ENCODE measurements at places on chromosomes 1 and 21.

- no peak for DNase-seq
These were observed 644.0 kb downstream of the PTPRC start for GRCh38 chr1:199282751-199283305.

DNA sequence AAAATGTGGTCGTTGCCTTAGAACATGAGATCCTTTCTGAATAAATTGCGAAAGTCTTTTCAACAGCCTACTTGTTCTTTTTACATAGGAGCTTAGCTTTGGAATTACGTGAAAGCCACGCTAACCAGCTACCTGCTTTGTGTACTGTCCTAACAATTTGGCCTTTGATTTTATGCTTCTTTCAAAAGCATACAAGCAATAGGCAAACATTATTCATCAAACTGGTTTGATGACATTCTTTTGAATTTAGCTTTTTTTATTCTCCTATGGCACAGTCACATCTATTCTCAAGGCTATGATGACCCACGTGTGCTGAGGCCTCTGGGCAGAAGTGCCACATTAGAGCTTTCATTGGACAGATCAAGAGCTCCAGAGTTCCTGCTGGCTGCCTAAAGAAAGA is 178.0 kb upstream of the DPT start:
- DNase-seq = no peak

DNA sequence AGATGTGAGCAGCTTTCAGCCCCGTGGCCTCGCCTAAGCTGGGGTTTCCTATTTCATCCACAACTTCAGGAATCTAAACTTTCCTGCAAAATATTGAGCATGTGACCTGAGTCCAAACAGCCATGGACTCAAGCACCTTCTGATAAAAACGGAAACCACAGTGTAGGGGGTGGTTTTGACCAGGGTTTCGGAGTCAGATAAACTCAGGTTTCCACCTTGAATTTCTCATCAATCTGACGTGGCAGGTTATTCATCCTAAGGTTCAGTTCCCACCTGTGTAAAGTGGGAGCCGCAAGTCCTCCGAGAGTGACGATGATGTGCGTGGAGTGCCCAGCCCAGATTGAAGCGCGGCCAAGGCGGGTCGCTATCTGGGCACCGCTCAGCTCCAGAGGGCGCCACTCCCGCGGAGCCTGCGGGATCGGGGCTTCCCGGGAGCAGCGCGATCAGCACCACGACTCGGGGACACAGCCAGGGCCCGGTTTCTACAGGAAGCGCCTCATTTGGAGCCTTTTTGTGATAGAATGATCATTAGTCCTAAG is 871 bp upstream of the ETS2 start:
- DNase-seq = peak; percentile 68

DNA sequence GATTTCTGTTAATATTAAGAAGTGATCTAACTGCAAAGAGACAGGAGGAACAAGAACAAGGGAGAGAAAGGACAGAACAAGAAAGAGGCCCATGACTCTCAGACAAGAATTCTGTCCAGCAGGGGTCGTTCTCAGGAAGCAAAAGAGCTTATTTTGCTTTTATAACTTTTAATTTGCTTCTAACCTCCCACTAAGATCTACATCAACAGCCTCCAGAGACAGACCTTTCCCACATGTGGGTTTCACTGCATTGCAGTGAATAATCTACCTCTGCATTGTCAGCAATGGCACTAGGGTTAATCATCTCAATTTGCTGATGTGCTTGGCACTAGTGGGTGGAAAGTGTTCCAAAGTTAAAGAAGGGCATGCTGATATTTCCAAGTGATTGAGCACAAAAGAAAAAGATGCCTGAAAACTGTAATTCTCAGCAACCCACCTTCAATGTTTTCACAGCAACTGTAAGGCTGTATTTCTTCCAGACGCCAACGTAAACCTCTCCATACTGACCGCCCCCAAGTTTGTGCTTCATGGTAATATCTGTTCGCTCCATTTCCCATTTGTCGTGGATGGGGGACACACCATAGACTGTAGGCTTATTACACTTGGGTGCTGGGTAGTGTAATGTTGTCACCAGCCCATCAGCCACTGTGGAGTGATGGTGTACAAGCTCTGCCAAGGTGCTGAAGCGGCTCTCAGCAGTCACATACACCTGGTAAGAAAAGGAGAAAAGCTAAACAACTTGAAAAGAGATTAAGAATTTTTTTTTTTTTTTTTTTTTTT is 39.5 kb downstream of the TOR3A start:
- no peak for DNase-seq

DNA sequence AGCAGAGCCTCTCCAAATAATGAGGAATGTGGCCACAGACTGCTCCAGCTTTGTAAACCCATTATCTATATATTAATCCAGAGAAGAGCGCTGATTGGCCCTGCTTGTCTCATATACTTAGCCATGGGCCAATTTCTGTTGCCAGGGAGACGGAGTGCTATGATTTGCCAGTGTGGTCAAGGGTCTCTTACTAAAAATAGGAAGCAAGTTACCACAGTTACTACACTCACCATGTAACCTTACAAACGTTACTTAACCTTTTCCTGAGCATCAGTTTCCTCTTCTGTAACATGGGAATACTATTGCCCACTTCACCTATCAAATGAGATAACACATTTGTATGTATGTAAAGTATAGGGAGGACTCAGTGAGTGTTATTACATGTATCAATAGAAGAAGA is 7.7 kb upstream of the S100A2 start:
- DNase-seq = no peak

GRCh38 chr1:211007830-211008229 is 126.1 kb downstream of the KCNH1 start:
- no peak for DNase-seq

DNA sequence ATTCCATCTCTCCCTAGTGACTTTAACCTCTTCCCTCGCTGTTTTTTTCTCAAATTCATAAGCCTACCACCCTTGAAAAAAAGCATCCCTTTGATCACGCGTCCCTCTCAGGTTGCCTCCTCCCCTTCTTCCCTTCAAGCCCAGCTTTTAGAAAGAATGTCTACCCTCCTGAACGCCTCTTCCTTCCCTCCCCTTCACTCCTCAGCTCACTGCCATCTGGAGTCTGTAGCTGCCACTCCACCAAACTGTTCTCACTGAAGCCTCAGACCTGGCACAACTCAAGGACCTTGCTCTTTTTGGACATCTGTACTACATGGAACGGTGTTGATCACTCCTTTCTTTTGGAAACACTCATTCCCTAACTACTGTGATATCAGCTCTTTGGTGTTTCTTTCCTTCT is 80.6 kb downstream of the SLC25A24 start:
- no peak for DNase-seq

DNA sequence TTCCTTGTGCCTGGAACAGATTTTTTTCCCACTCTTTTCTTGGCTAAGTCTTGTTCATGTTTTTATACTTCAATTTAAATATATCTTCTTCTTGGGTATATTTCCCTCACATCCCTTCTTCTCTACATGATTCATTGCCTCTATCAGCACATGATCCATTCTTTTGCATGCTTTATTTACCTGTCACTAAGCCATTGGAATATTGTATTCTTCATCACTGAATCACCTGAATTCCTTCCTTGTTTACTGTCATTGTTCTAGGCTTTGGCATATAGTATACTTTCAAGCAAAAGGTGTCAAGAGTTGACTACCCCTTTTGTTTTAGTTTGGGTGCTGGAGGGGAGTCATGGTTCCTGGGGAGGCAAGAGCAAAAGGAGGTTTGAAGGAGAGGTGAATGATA is 464.5 kb upstream of the LRRC7 start:
- DNase-seq = no peak

GRCh38 chr1:92030656-92031107 is 897 bp downstream of the EPHX4 start:
- DNase-seq = no peak

GRCh38 chr1:223133306-223133823 is 9.7 kb downstream of the TLR5 start:
- no peak for DNase-seq

DNA sequence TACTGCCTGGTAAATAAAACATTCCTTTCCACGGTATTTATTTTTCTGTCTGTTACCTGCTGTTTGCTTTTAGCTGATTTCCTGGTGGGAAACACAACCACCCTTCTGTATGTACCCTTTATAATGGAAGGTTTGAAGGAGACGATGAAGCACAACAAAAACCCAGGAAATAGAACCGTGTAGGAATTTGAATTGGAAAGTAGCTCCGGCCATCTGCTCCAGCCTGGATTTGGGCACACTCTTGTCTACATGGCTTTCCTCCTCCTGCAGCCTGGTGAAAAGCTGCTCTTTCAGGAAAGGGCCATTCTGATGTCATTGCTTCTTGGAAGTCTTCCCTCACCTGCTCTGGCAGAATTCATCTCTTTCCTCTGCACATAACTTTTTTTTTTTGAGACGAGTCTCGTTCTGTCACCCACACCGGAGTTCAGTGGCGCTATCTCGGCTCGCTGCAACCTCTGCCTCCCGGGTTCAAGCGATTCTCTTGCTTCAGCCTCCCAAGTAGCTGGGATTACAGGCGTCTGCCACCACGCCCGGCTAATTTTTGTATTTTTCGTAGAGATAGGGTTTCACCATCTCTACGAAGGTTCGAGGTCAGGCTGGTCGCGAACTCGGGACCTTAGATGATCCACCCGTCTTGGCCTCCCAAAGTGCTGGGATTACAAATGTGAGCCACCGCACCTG is 2.7 kb downstream of the AK4 start:
- DNase-seq = no peak

DNA sequence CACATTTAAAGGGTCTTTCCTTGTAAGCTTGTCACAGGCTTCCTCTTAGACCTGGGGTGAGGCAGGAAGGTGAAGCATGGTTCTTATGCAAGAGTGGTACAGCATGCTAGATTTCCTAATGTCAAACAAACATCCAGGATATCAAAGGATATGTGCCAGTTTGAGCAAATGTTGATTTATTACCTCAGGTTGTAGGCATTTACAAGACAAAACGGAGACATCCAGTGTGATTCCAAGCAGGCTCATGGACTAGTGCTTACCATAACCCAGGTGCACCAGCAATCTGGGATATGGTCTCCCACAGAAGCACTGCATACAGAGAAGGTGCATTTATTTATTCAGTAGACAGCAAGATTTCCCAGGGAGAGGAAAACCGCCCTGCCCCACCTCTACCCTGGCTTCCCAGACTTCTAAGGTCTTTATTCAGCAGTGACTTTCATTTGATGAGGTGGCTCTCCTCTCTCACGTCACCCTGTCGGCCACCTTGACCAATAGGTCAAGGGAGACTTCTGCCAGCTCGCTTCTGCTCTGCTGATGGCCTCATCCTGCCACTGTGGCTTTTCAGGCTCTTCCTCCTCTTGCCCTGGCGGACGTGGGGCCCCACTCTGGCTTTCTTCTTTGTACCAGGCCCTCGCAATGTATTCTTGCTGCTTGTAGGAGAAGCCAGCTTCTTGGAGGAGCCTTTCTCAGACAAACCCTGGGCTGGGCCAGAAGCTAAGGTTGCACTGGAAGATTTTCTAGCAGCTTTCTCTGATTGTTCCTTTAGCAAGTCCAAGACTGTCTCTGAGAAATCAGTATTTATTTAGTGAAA is 25.6 kb downstream of the HHIPL2 start:
- DNase-seq = no peak

DNA sequence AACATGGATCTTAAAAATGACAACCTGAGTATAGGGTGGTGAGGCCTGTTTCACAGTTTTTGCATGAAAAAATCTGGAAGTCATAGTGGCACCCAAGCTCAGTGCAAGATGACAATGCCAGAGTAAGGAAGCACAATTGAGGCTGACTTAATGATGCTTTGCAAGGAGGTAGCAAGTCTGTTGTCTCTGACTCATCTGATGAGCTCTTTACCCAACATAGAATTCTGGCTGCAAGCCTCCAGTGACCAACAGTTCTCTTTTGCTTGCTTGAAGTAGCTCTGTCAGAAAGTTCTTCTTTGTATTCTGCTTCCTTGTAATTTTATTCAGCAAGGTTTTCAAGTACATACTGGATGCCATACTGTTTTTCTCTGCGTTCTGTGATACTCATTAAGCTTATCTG is 117.1 kb downstream of the FOXD2 start:
- no peak for DNase-seq

DNA sequence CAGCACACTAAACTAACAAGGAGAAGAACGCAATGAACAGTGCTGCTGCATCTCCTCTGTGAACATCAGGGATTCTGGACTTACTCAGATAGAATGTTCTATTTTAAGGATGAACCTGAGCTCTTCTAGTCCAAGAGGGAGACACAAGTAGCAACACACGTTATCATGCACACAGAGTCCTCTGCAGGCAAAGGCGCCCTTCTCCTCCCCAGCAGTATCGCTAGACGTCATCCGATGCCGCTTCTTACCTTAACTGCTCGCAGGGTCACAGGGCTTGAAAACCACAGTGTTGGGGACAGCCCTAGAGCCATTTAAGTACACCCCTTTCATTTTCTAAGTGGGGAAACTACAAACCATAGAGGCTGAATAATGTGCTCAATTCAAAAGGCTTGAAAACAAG is 74.5 kb downstream of the HIVEP3 start:
- DNase-seq = no peak

GRCh38 chr1:52674497-52675384 is 23.4 kb downstream of the COA7 start:
- DNase-seq = no peak

DNA sequence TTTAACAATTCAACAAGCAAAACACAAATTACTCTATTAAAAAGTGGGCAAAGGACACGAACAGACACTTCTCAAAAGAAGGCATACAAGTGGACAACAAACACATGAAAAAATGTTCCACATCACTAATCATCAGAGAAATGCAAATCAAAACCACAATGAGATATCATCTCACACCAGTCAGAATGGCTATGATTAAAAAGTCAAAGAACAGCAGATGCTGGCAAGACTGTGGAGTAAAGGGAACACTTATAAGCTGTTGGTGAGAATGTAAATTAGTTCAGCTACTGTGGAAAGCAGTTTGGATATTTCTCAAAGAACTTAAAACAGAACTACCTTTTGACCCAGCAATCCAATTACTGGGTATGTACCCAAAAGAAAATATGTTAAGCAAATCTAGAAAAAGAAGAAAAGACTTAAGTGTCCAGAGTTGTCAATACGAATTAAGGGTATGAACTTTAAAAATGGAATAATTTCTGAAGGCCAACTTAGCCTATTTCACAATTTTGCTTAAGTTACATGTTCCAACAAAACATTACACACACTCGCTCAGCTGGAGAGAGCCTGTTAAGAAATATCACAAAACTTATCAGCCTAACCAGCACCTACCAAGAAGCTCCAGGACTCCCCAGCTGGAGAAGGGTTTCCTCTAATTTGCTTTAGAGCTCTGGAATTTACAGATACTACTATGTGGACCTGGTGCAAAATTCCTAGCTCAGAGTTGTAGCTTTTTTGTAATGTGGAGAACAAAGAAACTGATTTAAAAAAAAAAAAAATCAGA is 232.1 kb downstream of the DUSP10 start:
- no peak for DNase-seq

DNA sequence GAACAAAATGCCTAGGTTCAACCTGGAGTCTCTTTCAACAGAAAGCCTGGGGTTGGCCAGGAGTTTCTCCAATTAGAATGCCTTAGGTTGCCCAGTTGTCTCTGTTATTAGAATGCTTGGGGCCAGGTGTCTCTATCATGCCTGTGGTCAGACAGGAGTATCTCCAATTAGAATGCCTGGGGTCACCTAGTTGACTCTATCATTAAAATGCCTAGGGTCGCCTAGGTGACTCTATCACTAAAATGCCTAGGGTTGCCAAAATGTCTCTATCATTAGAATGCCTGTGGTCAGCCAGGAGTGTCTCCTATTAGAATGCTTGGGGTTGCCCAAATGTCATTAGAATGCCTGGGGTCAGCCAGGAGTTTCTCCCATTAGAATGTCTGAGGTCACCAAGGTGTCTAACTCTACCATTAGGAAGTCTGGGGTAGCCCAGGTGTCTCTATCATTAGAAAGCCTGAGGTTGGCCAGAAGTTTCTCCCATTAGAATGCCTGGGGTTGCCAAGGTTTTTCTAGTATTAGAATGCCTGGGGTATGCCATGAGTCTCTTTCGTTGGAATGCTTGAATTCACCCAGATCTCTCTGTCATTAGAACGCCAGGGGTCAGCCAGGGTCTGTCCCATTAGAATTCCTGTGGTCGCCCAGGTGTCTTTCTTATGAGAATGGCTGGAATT is 57.9 kb downstream of the RNF187 start:
- DNase-seq = no peak

Measured in activated CD8-positive, alpha-beta memory T cell treated with anti-CD3 and anti-CD28 coated beads for 24 hours (primary cell).